ENCODE measurements at places on chromosomes 5 and 9. TPM values are rescaled to one million over a fixed set of nuclear protein-coding genes. Genes with fewer than 3 reads are reported as not detected.
A peak's percentile ranks its signal among the peaks of the same experiment; 100 is the strongest.

GRCh38 chr5:138489683-138490061 lies 24.4 kb downstream of the EGR1 start:
- DNase-seq, result no peak

- DNase-seq, result no peak
Observed at GRCh38 chr5:158958021-158958994, 141.4 kb downstream of the EBF1 start.

GRCh38 chr5:31944684-31945445 lies 229.3 kb downstream of the GOLPH3 start:
- no peak for DNase-seq

GRCh38 chr5:39118638-39119037 lies 44.4 kb upstream of the RICTOR start:
- DNase-seq, result no peak

DNA sequence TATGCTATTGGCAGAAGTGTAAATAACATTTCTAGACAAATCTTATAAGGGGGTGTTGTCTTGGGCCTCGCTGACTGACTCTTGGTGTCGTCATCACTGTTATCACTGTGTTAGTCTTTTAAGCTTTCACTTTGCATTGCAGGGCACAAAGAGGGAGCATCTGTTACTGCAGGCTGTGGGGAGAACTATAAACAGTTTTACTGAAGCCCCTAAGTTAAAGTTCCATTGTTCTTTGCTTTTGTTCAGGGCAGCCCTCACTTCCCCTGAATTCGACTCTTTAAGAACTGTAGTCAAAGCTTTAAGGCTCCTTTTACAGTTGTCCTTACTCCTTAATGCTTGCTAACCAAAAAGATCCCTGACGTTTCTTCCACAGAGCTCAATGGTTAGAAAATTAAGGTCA lies 605.0 kb downstream of the RAB3C start:
- no peak for DNase-seq

DNA sequence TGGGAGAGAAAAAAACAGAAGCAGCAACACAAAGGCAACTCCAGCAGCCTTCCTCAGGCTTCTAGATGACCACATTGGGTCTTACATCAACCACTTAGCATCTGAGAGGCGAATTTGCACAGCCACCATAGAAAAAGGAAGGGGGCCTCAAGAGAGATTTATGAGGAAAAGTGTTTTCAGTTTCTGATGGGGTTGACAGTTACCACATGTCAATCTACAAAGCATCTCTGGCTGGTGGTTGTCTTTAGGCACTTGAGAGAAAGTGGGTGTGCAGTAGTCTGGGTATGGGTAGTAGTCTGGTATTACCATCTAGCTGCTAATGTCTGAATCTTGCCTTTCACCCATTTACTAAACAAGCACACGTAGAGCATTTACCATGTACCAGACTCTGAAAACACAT lies 137.5 kb downstream of the BAAT start:
- no peak for DNase-seq

GRCh38 chr9:71921190-71921814 lies 9.9 kb downstream of the C9orf85 start:
- DNase-seq, result no peak

- no peak for DNase-seq
Observed at GRCh38 chr5:73321757-73322436, 126.7 kb downstream of the FOXD1 start.

DNA sequence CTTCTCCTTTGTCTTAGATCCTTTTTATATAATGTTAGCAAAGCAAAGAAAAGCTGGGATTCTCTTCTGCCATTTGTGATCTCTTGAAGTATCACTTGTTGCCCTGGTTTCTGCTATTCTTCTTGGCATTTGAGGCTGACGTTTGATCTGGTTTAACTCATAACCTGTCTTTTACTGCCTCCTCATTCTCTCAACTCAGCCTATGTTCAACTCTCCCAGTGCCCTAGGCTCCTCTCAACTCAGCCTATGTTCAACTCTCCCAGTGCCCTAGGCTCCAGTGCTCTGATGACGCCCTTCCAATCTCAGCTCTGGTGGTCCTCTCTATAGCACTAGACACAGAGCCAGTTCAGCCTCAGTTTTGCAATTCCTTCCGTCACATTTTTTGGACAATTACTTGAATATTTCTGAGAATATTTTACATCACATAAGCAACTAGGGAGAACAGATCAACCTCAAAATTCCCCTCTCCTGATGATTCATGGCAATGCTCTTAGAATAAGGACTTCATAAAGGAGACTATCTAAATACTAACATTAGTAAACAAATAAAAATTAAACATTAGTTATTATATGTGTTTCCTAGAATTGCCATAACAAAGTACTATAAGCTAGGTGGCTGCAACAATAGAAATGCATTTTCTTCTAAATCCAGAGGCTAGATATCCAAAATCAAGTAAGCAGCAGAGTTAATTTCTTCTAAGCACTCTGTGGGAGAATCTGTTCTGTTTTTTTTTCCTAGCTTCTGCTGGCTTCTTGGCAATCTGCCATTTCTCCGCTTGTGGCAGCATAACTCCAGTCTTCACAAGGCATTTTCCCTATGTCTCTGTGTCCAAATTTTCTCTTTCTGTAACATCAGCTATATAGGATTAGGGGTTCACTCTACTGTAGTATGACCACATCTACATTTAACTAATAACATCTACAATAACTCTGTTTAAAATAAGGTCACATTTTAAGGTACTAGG lies 662.1 kb upstream of the FTMT start:
- no peak for DNase-seq

DNA sequence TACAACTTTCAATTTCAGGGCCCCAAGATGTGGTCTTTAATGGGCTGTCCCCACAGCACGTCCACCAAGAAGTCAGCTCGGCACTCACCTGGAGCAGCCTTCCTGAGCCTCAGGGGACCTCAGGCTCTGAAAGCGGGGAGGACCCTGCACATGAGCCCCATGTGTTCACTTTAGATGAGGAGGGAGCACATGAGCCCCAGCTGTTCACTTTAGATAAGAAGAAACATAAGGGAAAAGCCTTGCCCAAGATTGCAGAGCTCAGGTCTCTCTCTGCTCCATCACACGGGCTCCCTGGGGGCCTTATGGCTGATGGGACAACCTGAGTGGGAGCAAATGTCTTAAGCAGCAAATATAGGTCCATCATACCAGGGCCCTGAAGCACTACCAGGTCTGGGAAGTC lies 56.4 kb downstream of the NIPSNAP3B start:
- no peak for DNase-seq

- no peak for DNase-seq
Observed at GRCh38 chr9:135009051-135009560, 78.4 kb upstream of the OLFM1 start.

DNA sequence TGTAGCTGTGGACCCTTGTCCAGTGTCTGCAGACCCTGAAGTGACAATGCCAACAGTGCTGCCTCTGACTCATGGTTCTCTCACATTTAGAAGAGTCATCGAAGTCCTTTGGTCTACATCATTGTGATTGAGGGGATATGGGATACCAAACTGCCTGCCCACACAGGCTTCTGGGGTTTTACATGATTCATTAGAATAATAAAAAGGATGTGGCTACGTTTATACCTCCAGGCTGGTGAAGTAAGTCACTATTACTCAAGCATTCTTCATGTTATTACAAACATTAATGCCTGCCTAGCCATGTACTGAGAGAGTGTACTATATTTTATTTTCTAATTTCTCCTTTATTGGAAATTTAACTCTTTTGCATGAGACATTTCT lies 365.7 kb downstream of the SPATA31D1 start:
- no peak for DNase-seq

- no peak for DNase-seq
Observed at GRCh38 chr5:102781359-102781758, 26.3 kb downstream of the PAM start.

The GPR21 gene
- 28.9 TPM for total RNA-seq

The ARID3C gene
- 0.82 TPM for total RNA-seq

DNA sequence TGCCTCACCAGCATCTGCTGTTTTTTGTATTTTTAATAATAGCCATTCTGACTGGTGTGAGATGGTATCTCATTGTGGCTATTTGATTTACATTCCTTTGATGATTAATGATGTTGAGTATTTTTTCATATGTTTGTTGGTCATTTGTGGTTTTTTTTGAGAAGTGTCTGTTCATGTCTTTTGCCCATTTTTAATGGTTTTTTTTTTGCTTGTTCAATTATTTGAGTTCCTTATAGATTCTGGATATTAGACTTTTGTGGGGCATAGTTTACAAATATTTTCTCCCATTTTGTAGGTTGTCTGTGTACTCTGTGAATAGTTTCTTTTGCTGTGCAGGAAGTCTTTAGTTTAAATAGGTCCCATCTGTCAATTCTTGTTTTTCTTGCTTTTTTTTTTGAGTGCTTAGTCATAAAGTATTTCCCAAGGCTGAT lies 148.1 kb downstream of the NPR3 start:
- no peak for DNase-seq

DNA sequence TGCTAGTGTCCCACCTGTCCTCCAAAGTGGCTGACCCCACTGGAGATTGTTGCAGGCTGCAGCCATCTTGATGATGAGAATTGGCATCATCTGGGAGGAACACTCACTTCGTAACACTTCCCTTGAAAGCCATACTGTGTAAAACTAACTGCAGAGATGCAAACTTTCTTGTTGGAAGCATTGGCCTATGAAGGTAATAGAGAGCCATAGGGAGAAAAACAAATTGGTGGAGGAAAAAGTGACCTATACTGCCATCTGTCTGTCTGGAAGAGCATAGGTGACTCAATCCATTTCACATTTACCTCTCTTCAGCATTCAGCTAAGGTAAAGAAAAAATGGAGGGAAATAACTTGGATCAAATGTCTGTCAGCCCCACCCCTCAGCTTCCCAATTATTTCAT lies 473.4 kb downstream of the NTRK2 start:
- DNase-seq, result peak; percentile 9

DNA sequence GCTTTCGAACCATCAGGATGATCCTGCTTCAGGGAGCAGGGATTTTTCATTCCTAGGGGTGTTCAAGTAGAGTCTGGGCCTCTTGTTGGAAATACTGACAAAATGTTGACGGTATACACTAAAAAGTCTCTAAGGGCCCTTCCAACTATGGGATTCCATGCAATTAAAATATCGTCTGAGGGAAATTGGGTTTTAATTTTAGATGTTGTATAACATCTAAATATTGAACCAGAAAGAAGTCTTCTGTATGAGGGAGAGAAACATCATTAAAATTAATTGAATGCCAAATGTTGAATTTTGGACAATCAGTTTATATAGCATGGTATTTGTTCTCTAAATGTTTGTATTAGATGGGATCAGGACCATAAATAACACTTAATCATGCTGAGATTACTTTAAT lies 25.7 kb upstream of the DAB2 start:
- no peak for DNase-seq

The VLDLR gene
- total RNA-seq, result 49.7 TPM

DNA sequence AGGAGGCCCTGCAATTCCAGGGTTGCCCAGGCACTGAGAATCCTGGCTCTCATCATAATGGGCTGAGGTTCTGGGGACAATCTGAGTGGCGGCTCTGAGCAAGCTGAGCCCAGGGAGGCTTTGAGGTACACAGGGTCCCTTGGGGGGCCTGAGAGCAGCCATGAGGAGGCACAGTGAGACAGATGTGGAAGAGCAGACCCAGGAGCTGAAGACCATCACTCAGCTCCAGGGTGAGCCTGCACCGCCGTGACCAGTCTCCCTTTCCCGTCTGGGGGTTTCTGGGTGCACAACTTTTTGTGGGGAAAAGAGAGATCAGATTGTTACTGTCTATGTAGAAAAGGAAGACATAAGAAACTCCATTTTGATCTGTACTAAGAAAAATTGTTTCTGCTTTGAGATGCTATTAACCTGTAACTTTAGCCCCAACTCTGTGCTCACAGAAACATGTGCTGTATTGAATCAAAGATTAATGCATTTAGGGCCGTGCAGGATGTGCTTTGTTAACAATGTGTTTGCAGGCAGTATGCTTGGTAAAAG lies at the start of gene CCDC183:
Gene CCDC183, plus strand, starts transcription at position 101 of the 537 bp plus-strand sequence. Its CDS starts 60 bp downstream, at position 161.
- DNase-seq, result no peak

All from frontal cortex (tissue), 4 donors.